ENCODE measurements at places on chromosomes 2 and 18.

- DNase-seq = no peak
Observed at GRCh38 chr18:55821219-55821618, 233.2 kb upstream of the TCF4 start.

DNA sequence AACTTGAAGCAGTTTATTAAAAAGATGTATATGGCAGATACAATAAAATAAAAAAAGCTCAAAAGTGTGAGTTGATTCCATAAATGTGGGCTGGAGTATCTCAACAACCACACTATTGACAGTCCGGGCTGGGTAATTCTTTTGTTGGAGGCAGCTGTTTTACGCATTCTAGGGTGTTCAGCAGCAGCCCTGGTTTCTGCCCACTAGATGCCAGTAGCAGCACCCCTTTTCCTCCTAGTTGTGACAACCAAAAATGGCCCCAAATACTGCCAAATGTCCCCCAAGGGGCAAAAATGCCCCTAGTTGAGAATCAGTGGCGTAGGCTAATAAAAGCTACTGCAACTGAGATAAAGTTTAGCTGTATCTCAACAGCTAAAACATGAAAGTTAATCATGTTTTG is 44.8 kb downstream of the CHMP3 start:
- DNase-seq = no peak

DNA sequence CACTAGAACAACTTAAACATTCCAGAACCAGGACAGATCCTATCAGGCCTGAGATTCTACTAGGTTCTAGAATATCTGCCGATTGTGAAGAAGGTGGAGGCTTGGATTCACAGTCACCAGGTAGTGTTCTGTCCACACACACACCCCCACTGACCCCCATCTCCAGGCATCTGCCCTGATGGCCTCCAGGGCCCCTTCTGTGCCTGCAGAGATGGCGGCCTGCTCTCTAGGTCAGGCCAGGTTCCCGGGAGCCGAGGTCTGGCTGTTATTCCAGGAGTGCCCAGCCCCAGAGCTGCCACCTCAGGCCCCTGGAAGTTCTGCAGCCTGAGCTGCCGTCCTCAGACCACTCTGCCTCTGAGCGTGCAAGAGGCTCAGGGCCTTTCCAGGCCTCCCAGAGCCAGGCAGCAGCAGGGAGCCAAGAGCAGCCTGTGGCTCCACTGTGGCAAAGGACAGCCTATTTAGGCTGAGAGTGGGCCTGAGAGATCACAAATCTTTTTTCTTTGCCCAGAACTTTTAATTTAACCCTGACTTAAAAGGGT is 96.2 kb upstream of the ASAP2 start:
- no peak for DNase-seq

DNA sequence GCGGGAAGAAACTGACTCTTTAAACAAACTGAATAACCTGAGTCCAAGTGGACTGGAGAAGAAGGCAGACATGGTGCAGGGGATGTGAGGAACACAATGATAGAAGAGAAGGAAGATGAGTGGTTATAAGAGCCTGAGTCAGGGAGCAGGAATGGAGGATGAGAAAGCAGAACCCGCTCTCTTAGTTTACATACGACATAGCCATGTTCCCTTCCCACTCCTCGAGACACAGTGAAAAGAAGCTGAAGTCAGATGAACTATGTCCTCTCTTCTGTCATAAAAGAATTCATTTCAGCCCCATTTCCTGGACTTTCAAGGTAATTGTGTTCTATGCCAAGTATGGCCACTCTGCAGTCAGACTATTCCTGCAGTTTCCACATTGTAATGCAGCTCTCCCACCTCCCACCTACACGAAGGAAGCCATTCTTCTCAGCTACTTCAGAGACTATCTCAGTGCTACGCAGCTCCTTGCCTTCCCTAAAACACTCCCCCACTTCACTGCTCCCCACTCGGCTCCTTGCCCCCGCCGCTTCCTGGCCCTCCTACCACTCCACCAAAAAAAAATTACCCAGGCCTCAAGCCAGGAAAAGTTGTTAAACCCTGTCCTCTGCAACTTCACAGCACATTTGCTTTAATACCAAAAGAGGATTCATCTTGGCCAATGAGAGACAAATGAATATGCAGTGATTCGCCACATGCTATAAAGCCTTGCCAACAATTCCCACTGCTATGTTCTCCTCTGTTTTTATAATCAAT is 323.4 kb upstream of the EPHA4 start:
- no peak for DNase-seq

DNA sequence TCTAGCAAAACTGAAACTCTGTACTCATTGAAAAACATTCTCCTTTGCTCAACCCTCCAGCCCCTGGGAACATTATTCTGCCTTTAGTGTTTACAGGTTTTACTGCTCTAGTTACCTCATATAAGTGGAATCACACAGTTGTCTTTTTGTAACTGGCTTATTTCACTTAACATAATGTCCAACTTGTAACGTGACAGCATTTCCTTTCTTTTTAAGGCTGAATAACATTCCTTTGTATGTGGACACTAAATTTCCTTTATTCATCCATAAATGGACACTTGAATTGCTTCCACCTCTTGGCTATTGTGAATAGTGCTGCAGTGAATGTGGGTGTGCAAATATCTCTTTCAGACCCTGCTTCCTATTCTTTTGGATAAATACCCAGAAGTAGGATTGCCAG is 144.9 kb downstream of the ACTR3 start:
- DNase-seq = no peak

DNA sequence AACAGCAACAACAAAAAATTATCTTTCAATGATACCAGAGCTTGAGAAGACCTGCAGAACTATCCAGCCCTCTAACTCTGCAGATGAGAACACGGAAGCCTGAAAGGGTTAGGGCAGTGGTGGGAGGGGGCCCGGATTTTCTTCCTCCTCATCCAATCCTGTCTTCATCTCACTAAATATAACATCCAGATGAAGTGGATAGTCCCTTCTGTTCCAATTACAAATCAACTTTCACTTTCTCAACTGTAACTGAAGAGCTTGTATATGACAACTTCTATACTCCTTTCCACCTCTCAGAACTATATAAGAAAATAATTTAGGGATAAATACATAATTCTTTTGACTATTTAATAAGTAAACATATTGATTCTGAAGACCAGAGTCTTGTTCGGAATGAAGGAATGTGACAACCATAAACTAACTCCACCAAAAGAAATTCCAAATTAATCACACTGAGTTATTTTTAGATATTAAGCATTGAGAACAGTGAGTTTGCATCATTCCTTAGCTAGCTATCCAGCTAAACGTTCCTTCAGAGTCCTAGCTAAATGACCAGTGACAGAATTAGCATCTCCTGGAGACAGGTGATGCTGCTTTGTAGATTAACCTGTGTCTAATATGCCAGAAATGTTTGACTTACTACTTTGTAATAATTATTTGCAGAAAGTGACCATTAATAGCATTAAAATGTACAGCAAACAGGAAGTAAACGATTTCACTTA is 32.7 kb downstream of the SFT2D3 start:
- no peak for DNase-seq

GRCh38 chr2:126953483-126953882 is 54.8 kb downstream of the TEX51 start:
- DNase-seq = no peak

- DNase-seq = no peak
Observed at GRCh38 chr2:187404431-187405110, 43.5 kb downstream of the CALCRL start.

GRCh38 chr2:23427350-23427749 is 42.4 kb downstream of the KLHL29 start:
- DNase-seq = no peak

Data from cortex of kidney (tissue), 1 donor.